ENCODE measurements at places on chromosomes 7 and 10.
A peak's percentile ranks its signal among the peaks of the same experiment; 100 is the strongest.

GRCh38 chr10:14952851-14953423, 959 bp downstream of the DCLRE1C start:
- DNase-seq: peak; percentile 8

- no peak for DNase-seq
These were observed 57.1 kb downstream of the LRRTM3 start for GRCh38 chr10:66982792-66983474.

DNA sequence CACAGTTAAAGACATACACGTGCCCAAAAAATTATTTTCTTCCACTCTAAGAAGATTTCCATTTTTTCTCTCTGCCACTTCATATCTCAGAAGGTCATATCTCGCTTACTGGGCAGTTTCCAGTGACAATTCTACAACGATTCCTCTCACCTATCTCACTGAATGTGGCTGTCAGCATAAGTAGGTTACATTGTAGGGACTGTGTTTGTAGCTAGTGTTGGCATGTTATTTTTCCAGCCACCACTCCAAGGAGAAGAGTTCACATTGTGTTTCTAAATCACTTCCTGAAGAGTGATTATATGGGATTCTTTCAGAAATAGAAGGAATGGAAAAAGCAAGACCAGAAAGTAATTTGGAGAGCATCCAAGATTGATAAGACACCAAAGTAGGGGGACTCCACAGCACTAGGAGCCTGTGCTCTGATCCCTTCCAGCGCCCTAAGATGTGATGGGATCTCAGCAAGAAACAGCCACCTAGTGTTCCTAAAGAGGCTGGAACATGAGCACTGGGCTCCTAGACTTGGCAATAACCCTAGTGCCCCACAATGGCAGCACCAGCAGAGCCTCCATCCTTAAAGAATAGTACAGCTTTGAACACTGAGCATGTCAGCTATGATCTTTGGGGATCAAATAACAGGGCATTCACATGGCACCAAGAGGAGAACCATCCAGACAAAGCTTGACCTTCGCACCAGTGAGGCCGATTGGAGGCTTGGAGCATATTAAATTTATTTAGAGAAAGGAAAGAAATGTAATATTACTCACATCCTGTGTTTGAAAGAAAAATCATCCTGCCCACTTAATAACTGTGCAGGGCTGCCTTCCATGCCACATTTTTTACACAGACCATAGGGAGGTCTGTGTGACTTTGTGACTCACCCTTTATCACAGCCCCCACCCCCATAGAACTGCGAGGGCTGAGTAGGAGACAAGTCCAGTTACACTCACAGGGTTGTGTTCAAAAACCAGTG, 51.8 kb downstream of the CAV1 start:
- DNase-seq: peak; percentile 83

GRCh38 chr7:10412422-10413019, 561.2 kb upstream of the PHF14 start:
- DNase-seq: no peak

DNA sequence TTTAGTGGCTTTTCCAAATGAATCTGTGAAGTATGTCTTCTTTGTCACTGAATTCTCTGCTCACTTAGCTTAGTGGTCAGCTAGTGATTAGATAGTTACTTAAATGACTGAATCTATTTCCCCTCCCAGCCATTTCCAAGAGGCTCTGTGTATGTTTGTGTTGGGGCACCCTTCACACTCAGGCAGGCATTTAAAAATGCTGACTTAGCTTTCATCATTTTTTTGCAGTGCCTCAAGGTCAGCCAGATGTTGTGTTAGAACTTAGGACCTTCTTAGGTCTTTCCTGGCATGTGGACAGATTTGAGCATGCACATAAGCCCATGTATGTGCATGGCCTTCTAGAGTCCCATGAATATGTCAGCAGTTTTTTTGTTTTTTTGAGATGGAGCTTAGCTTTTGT, 25.4 kb upstream of the HHEX start:
- DNase-seq: no peak

GRCh38 chr7:51138123-51139085, 178.2 kb downstream of the COBL start:
- no peak for DNase-seq

GRCh38 chr10:79139124-79139835, 70.5 kb downstream of the ZMIZ1 start:
- DNase-seq: no peak

- DNase-seq: no peak
These were observed 571 bp downstream of the KDM7A start for GRCh38 chr7:140176122-140176701.

- DNase-seq: peak; percentile 8
These were observed 643.1 kb upstream of the SEMA3D start for GRCh38 chr7:85829817-85830432.

- peak; percentile 67 for DNase-seq
These were observed 145.7 kb upstream of the RHEB start for GRCh38 chr7:151665368-151665767.

- no peak for DNase-seq
These were observed 3.3 kb downstream of the LUC7L2 start for GRCh38 chr7:139362981-139363380.

DNA sequence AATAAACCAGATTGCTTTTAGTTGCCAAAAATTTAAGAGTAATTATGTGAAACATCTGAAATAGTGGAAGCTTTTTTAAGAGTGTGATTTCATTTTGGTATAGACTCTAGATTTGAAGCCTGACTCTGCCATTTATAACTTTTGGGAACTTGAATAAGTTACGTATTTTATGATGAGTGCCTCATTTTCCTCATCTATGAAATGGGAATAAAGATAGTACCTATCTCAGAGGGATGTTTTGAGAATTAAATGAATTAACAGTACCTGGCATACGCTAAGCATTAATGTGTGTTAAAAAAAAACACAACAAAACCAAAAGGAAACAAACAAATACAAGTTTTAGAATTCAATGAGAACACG, 12.9 kb downstream of the PRKAR2B start:
- DNase-seq: no peak

- DNase-seq: no peak
These were observed 78.1 kb downstream of the CALN1 start for GRCh38 chr7:72334066-72334465.

DNA sequence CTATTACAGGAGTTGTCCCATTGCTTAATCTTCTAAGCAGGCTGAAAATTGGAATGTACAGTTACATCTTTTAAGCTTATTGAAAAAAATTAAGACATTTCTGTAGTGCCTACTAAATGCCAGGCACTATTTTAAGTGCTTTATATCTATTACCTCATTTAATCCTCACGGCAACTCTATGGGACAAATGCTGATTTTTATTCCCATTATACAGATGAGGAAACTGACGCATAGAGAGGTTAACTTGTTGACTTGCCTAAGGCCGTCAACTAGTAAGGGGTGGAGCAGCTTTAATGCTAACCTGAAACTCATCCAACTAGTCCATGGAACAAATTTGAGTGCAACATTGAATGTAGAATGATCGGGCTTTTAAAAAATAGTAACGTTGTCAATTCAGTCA, 2.5 kb downstream of the ZKSCAN1 start:
- DNase-seq: no peak

DNA sequence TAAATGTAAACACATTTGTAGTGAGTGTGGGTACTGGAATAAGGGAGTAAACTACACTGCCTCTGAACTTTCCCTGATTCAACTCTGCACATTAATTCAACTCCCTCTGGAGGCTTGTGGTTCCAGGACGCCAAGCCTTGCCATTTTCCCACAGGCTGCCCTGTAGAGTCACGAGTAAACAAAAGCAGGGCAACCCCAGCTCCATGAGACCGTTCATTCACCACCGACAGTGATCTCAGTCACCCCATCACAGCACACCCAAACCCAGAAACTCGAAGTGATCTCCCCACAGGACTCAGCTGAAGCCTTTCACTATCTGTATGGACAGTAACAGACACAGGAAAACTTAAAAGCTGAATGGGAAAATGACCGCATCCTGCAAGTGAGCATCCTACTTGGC, 218.8 kb upstream of the FRMD4A start:
- DNase-seq: no peak

DNA sequence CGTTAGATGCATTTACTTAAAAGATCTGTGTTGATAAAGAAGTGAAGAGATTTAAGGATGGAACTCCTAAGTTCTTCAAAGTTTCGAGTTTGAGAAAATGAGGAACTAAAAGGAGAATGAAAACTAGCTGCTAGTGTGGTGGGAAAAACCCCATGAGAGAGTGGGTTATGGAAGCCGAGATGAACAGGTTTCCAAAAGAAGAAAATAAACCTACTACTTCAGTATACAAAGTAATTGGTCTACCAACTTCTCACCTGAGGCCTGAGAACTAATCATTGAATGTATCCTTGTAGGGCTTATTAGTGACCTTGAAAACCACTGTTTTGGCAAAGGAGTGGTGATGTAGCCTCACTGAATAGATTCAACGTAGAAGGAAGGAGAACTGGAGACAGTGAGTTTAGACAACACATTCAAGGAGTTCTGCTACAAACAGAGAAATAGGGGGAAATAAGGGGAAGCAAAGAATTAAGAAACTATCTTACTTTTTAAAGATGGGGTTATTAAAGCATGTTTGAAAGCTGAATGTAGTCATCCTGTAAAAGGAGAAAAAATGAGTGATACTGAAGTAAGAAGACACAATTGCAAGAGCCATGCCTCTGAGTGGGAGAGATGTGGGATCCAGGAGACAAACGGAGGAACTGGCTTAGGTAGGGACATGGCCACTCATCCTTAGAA, 50.8 kb downstream of the CH25H start:
- DNase-seq: no peak

- DNase-seq: peak; percentile 100
These were observed at the start of gene MTG1 for GRCh38 chr10:133394064-133394663. TSS of gene MTG1 (plus strand) at chr10:133394157. CDS start at chr10:133394221, 64 bp downstream.

GRCh38 chr7:34227525-34227924, 322.2 kb downstream of the BMPER start:
- no peak for DNase-seq

DNA sequence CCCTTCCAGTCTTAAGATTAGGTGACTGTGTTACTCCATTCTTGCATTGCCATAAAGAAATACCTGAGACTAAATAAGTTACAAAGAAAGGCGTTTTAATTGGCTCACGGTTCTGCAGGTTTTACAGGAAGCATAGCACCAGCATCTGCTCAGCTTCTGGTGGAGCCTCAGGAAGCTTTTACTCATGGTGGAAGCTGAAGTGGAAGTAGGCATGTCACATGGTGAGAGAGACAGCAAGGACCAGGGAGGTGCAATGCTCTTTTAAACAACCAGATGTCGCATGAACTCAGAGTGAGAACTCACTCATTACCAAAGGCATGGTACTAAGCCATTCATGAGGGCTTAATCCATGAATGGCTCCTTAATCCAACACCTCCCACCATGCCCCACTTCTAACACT, 34.0 kb upstream of the TMEM273 start:
- DNase-seq: no peak

DNA sequence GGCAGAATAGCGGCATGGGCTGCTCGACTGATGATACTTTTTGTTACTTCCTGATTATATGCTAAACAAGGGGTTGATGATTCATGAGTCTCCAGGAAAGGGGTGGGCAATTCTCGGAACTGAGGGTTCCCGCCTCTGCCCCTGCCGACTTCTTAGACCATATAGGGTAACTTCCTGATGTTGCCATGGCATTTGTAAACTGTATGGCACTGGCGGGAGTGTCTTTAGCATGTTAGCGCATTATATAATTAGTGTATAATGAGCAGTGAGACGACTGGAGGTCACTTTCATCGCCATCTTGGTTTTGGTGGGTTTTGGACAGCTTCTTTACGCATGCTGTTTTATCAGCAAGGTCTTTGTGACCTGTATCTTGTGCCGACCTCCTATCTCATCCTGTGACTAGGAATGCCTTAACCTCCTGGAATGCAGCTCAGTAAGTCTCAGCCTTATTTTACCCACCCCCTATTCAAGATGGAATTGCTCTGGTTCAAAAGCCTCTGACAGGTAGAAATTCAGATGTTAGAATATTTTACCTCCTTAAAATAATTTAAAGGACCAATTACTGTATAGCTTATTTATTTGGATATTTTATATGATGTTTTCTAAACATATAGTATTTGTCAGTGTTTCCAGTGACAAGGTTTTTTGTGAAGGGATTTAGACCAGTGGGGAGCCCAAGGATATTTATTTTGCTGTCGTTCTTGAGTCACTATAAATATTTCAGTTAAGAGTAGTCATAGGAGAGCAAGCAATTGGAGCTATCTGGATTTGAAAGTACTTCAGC, 90.1 kb upstream of the PIK3CG start:
- DNase-seq: no peak

DNA sequence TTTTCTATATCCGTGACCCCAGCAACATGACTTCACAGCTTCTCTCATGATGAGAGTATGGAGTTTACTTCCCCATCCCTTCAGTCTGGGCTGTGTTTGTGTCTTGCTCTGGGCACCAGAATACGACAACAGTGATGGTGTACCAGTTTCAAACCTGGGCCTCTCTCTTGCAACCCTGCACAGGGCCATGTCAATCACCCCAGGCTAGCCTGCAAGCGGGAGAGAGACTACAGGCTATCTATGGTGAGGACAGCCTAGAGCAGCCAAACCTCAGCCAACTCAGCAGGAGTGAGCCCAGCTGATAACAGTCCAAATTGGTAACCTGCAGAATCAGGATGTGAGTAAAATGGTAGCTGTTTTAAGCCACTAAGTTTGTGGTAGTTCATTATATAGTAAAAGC, 235.8 kb downstream of the CHCHD3 start:
- no peak for DNase-seq

- DNase-seq: peak; percentile 28
These were observed 17.8 kb upstream of the ZKSCAN1 start for GRCh38 chr7:99997545-99998137.

DNA sequence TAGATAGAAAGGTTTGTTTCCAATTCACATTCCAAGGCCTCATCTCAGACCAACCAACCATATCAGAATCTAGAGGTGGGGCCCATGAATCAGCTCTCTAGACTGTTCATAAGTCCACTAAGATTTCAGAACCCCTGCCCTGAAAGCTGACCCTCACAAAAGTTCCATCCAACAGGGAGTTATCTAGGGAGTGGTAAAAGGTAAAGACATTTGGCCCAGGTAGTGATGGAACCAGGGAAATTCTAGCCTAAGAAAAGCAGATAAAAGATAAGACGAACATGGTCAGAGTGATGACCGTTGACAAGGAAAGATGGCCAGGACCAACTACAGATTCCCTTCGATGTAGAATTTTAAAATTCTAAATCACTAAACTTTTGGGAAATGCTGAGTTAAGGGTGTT, 198.0 kb upstream of the NEBL start:
- DNase-seq: no peak

GRCh38 chr7:116041615-116042014, 11.1 kb upstream of the TFEC start:
- DNase-seq: no peak

DNA sequence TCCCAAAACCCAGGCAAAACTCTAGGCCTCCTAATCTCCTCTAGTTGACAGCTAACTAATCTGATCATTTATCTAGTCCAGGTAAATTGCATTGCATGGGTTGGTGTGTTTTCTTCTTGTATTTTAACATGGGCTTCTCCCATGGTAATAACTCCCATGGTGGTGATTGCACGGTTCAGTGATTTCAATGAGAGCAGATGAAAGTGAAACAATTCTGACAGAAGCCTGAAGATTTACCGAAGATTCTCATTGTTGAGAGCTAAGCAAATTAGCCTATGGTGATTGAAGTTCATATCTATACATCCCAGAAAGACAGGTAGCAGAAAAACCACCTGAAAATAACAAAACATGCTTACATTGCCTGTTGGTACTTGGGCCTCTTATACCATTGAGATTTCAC, 26.6 kb upstream of the LIPN start:
- DNase-seq: no peak

- no peak for DNase-seq
These were observed 172.4 kb upstream of the NFE2L3 start for GRCh38 chr7:25979605-25980004.

GRCh38 chr10:58821752-58822056, 309.0 kb downstream of the BICC1 start:
- no peak for DNase-seq
